ENCODE measurements at places on chromosomes 6 and 20. TPM values are rescaled to one million over a fixed set of nuclear protein-coding genes. Genes with fewer than 3 reads are reported as not detected.

The KIF25 gene
- total RNA-seq, result not detected

The HDGFL1 gene
- not detected for total RNA-seq

The CDC25B gene
- 420 TPM for total RNA-seq

The CLDN20 gene
- not detected for total RNA-seq

- H3K27ac ChIP-seq, result no peak overlapping the region
- H3K27me3 ChIP-seq, result no peaks in the 10 kb centered on the region
- peaks cover 82% of the 10 kb centered on the region for H3K4me1 ChIP-seq
- DNase-seq, result peak; percentile 57
- H3K36me3 ChIP-seq, result no peaks in the 10 kb centered on the region
- H3K4me3 ChIP-seq, result no peak overlapping the region
These were observed 3.7 kb upstream of the MMP9 start for GRCh38 chr20:46004889-46005473.

DNA sequence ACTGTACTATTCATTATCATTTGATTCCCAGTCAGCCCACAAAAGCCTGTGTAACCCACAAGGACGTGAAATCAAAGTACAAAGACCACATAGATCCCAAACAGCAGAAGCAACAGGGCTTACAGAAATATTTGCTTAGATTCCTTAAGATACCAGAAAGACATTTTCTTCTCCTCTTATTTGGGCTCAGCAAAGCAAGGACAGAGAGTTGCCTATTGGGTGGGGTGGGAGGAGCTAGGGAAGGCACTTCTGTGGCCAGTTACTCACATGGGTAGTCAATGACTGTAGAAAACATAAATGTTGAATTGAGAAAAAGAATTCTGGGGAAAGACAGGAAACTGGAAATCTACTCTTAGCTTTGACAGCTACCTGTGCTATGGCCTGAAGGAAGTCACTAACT is 19.8 kb downstream of the PDE7B start:
- no peaks in the 10 kb centered on the region for H3K4me1 ChIP-seq
- H3K27me3 ChIP-seq, result no peaks in the 10 kb centered on the region
- no peaks in the 10 kb centered on the region for H3K36me3 ChIP-seq
- no peak overlapping the region for H3K4me3 ChIP-seq
- no peak for DNase-seq

DNA sequence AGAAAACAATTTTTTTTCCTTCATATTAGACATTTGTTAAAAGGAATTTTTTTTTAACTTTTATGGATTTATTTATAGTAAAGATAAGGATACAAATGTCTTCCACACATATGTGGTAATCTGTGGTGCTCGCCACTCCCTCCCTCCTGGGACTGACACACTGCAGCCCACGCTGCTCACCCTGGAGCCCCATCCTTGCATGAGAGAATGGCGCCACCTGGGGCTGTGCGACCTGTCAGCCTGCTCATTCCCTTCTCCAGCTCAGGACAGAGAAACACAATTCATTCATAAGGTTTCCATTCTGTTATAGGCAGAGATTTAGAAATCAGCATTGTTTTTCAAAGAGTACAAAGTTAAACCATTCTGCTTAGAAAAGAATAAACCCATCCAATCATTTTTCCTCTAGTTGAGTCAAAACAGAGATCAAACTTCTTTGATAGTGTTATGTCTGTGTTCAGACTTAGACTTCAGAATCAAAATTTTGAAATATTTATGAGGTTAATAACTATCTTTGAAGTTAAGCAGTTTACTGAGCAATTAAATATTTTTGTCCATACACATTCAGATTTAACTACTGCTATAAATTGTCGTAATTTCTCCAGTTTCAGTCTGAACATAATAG is 42.8 kb upstream of the DYNLRB1 start:
- H3K4me3 ChIP-seq, result no peak overlapping the region
- H3K4me1 ChIP-seq, result no peaks in the 10 kb centered on the region
- H3K27me3 ChIP-seq, result no peaks in the 10 kb centered on the region
- H3K27ac ChIP-seq, result no peak overlapping the region
- H3K36me3 ChIP-seq, result no peaks in the 10 kb centered on the region

GRCh38 chr20:33539129-33539528 is 49.2 kb downstream of the CBFA2T2 start:
- no peaks in the 10 kb centered on the region for H3K27me3 ChIP-seq
- no peaks in the 10 kb centered on the region for H3K4me1 ChIP-seq
- no peak overlapping the region for H3K4me3 ChIP-seq
- no peak for DNase-seq
- no peak overlapping the region for H3K27ac ChIP-seq
- no peaks in the 10 kb centered on the region for H3K36me3 ChIP-seq

DNA sequence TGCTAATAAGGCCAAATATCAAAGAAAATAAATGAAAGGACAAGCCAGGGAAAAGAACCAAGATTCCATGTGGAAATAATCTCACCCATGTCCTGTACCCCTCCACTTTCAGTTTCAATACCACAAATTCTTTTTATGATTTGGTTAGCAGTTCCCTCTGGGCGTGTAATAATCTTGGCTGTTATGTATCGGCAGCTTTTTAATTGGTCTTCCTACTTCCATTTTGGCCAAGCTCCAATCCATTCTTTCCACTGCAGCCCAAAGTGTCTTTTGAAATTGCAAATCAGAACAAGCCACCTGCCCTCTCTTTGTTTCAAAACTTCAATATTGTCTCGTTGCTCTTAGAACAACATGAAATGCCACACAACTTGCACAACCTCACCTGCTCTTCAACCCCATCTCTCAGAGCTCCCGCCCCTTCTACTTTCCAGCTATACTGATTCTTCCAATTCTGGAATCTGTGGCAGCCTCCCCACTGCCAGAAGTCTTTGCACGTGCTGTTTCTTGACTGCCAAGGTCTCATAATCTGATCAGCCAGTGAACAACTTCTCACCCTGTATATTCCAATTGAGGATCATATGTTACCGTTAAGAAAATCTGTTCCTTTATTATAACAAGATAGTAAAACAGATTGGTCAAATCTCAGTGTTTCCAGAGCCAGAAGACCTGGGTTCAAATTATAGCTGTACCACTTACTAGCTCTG is 354.5 kb downstream of the CBLN4 start:
- no peaks in the 10 kb centered on the region for H3K4me1 ChIP-seq
- H3K36me3 ChIP-seq, result no peaks in the 10 kb centered on the region

- H3K36me3 ChIP-seq, result no peaks in the 10 kb centered on the region
- no peaks in the 10 kb centered on the region for H3K27me3 ChIP-seq
- no peak overlapping the region for H3K4me3 ChIP-seq
- H3K4me1 ChIP-seq, result no peaks in the 10 kb centered on the region
- no peak for DNase-seq
- H3K27ac ChIP-seq, result no peak overlapping the region
These were observed 56.7 kb downstream of the FILIP1 start for GRCh38 chr6:75436869-75437268.

GRCh38 chr6:1485678-1486077 is 96.3 kb downstream of the FOXF2 start:
- no peak overlapping the region for H3K27ac ChIP-seq
- no peaks in the 10 kb centered on the region for H3K4me1 ChIP-seq
- DNase-seq, result no peak
- no peak overlapping the region for H3K4me3 ChIP-seq
- H3K36me3 ChIP-seq, result no peaks in the 10 kb centered on the region

- no peaks in the 10 kb centered on the region for H3K36me3 ChIP-seq
- no peak for DNase-seq
- H3K27me3 ChIP-seq, result no peaks in the 10 kb centered on the region
- H3K27ac ChIP-seq, result no peak overlapping the region
- H3K4me1 ChIP-seq, result no peaks in the 10 kb centered on the region
These were observed 245.2 kb downstream of the PKHD1 start for GRCh38 chr6:51842061-51842803.

Measured in CD4-positive, alpha-beta memory T cell (primary cell).